ENCODE measurements at places on chromosomes 7 and 10.

DNA sequence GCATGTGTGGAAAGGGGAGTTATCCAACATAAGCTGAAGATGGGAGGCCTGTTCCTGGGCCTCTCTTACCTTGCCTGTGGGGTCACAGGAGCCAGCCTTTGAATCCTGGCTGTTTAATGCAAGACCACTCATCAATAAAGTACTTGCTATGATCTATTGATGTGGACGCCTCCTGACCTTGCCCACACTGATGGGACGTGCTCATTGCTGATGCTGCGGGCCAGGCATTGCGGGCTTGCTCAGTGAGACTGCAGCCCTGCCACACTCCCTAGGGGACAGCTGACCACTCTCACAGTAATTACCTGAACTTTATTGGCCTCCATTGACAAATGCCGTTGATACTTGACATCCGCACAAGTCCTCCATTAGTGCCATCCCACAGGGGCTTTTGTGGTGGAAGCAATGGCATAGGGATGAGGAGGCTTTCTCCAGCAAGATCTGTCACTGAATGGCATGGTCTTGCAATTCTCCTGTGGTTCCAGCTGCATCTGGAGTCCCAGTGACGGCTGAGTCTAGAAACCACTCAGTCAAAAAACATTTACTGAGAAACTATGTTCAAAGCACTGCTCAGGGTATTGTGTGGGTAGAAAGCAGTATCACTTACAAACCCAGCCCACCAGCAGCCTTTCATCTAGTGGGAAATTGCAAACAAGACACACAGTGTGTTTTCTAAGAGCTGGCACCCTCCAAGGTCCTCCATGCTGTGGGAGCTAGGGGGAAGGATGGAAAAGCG, 135.1 kb upstream of the YAE1 start:
- no peak for DNase-seq

- DNase-seq, result no peak
Observed at GRCh38 chr7:128003167-128003566, 28.1 kb downstream of the LRRC4 start.

GRCh38 chr10:114223066-114223465, 16.0 kb upstream of the VWA2 start:
- no peak for DNase-seq

DNA sequence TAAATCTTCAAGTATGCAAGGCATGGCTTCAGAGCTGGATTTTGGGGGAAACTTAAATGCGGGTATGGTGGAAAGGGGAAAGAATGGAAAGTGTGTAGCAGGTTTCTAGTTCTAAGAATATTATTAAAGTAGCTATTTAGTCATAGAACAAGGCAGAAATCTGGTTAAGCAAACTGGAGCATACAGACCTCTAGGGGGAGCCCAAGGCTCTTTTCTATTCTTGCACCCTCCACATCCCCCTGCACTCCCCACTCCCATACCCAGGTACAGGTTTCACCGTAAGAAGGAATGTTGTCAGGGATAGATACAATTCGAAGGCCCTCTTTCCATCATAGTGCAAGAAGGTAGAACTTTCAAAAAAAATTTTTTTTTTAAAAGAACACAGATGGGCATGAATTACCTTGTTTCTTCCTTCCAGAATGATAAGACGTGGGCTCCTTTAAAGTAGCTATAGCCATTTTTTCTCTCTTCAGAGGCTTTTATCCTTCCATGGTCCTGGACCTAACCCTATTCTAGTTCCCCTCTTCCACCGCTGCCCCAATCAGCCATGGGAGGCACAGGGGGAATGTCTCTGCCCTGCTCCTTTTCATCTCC, 41.5 kb upstream of the SMIM30 start:
- no peak for DNase-seq

DNA sequence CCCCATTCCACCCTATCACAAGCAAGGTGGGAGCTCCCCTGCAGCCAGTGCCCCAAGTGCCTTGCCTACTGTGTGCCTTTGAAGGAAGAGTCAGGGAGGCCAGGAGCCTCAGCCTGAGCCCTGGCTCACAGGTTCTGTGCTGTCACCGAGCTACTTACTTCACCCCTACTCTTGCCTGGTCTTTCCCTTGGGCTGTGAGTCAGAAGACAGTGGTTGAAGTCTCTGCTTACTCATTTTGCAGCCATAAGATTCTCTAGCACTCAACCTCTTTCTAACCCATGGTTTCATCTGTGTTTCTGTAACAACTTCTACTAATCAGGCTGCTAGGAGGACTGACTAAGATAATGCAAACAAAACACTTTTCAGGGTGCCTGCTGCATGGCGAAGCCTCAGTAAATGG, 114.5 kb downstream of the PLCE1 start:
- no peak for DNase-seq

DNA sequence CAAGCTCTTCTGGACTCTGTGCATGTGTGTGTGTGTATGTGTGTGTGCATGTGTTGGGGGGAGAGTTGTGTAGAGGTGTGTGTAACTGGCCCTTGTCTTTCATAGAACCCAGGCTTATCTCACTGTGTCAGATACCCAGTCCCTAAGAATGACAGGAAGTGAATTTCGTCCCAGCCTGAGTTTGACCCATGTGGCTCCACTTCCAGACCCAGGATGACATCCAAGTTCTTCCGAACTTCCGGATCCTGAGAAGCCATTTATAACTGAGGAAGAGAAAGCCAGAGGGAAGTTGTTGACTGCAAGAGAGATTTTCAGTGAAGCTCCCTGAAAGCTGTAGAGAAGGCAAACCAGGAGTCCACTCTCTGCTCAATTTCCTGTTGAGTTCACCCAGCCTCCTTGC, 53.2 kb downstream of the ADRB1 start:
- DNase-seq, result no peak

DNA sequence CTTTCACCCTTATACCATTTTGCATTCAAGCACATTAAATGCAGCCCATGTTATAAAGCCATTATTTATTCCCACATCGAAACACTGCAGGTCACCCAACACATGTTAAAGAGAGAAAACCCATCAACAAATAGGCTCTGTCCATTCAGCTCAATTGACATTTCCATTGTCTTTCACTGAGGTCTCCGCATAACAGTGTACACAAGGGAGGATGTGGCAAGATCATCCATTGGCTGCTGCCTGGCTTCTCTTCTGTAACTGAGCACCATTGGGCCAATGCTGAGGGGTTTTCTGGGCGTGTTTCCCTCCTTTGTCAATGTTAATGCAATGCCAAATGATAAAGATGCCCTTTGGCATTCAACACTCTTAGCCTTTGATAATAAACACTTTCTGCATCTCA, 278.1 kb upstream of the SP4 start:
- no peak for DNase-seq

- DNase-seq, result no peak
Observed at GRCh38 chr7:41544241-41544640, 158.6 kb downstream of the INHBA start.

DNA sequence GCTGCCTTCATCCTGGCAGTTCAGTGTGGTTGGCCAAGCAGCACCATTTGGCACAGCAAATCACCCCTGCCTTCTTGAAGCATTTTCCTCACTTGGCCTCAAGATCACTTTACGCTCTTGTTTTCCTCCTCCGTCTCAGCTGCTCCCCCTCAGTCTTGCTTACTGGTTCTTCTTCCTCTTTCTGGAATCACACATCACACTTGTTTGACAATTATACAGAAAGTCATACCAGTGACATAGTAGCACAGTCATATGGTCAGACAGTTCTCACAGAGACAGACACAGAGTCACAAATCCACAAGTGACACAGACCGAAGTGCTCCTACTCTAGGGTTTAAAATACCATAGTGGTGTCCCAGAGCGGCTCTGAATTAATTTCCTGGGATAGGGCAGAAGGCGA, 43.8 kb upstream of the ARL4A start:
- DNase-seq, result no peak

- no peak for DNase-seq
Observed at GRCh38 chr7:37061849-37062559, 337.7 kb upstream of the AOAH start.

GRCh38 chr10:45160271-45160670, 155.1 kb downstream of the OR13A1 start:
- no peak for DNase-seq

DNA sequence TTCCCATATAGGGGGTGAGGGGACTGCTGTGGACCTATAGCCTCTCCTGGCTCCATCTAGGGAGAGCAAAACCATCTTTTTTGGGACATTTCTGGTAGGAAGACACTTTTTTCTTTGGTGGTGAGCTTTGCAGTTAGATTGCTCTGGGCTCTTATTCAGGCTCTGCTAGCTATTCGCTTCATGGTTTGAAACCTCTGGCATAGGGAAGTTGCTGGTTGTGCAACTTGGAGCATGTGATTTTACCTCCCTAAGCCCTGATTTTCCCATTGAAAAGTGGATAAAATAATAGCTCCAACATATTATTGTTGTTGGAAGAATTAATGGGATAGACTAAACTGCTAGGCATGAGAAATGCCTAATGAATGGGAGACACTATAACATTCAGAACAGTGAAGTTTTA, 69.6 kb downstream of the CYP26A1 start:
- DNase-seq, result no peak

GRCh38 chr7:141073641-141074161, at the start of gene TMEM178B:
Gene TMEM178B, plus strand, starts transcription at chr7:141074064.
- DNase-seq, result peak; percentile 20

DNA sequence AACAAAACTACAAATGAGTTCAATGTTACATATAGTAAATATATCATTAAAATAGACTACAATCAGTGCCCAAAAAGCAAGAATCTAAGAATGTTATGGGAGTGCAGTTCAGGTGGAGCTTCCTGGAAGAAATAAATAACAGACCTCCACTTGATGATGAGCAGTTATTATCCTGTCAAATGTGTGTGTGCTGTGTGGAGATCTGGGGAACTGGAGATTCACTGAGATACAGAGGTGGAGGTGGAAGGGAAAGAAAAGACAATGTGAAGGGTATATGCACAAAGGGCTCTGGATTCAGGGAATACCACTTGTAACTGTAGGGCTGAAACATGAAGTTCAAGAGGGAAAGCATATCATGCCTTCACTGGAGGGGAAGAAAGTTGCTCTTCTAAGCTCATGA, 331.1 kb downstream of the SEMA3D start:
- DNase-seq, result no peak

- DNase-seq, result no peak
Observed at GRCh38 chr7:30815388-30815854, 44.2 kb downstream of the MINDY4 start.

- no peak for DNase-seq
Observed at GRCh38 chr10:60525716-60526585, 136.3 kb upstream of the ANK3 start.

DNA sequence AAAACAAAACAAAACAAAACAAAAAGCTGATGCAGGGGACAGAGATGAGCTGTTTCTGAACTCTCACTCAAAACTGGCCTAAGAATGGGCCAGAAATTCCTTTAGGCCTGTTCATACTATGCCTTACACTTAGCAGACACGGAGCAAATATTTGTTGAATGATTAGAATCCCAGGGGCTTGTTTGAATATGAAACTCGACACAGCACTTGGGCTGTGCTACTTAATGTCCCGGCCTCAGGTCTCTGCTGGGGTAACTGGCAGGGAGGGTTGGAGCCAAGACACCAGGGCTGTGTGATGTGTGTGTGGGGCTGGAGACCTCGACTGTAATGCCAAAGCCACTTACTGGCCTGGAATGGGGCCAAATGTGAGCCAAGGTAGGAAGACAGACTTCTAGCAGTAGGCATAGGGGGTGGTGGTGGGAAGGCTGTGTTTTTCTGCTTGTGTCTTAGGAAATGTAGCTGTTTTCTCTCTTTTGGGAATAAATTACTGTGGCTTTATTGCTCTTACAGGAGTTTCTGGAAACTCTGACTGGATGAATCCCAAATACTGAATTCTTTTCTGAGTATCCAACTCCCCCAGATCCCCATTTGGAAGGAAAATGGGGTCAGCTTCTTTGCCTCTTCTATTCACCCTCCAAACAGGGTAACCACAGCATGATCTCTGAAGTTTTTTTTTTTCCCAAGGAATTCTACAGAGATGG, 66.7 kb downstream of the EMX2 start:
- no peak for DNase-seq

- no peak for DNase-seq
Observed at GRCh38 chr7:116752305-116753074, 80.5 kb downstream of the MET start.

GRCh38 chr10:62264702-62265436, 3.8 kb downstream of the RTKN2 start:
- DNase-seq, result no peak

DNA sequence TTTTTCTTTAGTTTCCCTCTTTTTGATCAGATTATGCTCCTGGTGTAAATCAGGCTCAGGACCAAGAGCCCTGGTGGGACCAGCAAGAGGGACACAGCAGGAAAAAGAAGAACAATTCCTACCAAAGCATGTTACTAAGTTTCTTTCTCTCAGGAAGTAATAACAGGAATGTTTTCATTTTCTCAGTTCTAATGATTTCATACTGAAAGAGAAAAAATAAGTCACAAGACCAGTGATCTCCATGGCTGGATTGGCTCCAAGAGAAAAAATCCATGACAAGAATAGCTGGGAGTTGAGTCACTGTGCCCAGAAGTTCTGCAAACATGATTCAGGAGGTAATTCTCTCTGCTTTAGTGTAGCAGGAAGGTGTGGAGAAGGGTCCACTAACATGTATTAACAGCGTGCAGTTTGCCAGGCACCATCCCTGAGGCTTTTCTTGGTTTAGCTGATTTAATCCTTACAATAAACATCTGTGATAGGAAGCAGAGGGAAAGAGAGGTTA, 23.8 kb upstream of the IFIT2 start:
- no peak for DNase-seq

DNA sequence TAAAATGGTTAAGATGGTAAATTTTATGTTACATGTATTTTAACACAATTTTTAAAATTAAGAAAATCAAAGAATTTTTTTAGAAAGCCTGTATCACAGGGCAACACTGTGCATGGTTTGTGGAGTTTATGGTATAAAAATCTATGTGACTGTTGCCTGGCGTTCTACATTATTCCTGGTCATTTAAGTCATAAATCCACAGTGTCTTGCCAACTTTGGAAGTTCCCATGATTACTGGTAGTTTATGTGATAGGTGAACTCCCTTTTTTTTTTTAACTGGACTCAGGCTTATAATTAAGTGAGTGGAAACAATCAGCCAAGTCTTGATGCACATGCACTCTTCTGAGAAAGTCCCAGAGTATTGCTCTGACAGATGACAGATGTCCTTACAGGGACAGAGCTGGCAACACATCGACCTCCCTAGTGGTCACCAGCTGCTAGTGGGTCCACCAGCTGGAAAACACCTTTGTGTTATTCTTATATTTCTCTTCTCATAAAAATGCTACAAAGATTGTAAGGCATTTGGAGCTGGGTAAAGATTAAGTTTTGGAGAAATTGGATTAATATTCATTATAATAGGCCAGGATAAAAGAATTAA, 8.8 kb upstream of the STN1 start:
- no peak for DNase-seq

DNA sequence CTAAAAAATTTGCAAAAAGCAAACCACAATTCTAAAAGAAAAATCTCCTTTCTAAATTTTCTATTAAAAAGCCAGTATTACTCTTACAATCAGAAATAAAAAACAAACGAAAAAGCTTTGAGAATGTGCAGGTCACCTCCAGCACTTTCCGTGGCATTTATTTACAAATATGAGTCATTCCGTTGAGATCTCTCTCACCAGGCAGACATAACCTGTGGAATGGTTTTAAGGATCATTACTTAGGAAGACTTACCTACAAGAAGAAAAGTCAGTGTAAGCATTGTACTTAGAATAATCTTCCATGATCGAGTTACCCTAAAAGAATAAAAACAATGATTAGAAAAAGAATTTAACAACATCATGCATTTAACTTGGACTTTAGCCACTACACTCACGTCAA, 3.3 kb downstream of the SUN3 start:
- DNase-seq, result no peak

GRCh38 chr7:157412021-157412443, 75.2 kb downstream of the DNAJB6 start:
- no peak for DNase-seq

GRCh38 chr10:36019749-36020148, 377.7 kb upstream of the FZD8 start:
- no peak for DNase-seq

All from activated T-helper 1 cell treated with anti-CD3 and anti-CD28 coated beads, Interleukin-12 subunit alpha, Interleukin-12 subunit beta, Interleukin-2, Interleukin-4 antibody, amounts not matched to agents 30 ng/mL and 10 ng/mL and 1 ng/mL, durations not matched to agents 14 hours and 24 hours and 36 hours (primary cell).